ENCODE measurements at places on chromosomes 4 and X.

GRCh38 chr4:165667969-165668368 is 205.1 kb upstream of the TLL1 start:
- no peak for DNase-seq

- no peak for DNase-seq
These were observed 224.4 kb upstream of the SMIM31 start for GRCh38 chr4:164529486-164529885.

- no peak for DNase-seq
These were observed 23.1 kb upstream of the SLC9A7 start for GRCh38 chrX:46782034-46782433.

- no peak for DNase-seq
These were observed 40.6 kb upstream of the MXD4 start for GRCh38 chr4:2302387-2303119.

DNA sequence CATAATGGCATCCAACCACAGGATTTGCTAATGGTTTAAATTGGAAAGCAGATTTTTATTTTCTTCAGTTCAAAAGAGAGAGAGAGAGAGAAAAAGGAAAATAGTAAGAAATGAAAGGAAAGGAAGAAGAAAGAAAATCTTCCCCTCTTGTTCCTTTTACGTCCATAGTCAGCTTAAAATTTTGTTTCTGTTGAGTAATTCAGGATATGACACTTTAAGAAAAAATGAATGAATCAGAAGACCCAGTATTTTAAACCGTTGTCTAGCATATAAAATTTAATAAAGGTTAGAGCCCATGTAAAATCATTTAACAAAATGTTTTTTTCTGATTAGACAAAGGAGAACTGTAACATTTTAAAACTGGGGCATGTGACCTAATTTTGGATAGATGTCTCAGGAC is 391.8 kb upstream of the EPHA5 start:
- DNase-seq: no peak

DNA sequence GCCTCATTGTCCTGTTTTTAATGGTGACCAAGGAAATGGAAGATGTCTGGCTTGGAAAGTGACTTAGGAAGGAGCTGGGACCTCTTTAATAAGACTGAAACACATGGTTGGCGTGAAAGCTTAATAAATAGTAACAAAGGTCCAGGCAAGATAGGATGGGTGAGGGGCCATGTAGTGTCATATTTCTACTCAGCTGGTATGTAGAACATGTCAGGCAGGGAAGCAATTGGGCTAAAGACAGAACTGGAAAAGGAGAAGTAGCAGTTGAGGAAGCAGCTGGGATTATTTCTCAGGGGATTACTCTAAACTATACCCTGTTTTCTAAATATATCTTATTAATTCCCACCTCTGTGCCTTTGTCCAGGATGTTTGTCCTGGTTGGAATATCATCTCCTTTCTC is 18.6 kb downstream of the ITGB1BP2 start:
- DNase-seq: no peak

DNA sequence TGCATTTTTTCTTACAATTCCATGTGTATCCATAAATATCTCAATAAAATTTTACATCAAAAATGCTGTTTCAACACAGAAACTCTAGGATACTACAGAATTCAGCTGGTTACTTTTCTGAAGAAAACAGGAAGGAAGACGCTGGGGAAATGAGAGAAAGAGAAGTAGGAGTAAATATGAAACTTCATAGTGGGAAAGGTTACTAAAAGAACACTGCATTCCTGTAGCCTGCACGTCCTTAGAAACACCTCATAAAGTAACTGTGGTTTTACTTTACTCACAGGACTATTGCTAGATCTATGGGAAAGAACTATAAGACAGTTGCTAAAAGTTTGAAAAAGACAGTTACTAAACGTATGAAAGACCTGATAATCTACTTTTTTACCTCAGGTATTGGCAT is 23.1 kb downstream of the ATP11C start:
- DNase-seq: no peak

DNA sequence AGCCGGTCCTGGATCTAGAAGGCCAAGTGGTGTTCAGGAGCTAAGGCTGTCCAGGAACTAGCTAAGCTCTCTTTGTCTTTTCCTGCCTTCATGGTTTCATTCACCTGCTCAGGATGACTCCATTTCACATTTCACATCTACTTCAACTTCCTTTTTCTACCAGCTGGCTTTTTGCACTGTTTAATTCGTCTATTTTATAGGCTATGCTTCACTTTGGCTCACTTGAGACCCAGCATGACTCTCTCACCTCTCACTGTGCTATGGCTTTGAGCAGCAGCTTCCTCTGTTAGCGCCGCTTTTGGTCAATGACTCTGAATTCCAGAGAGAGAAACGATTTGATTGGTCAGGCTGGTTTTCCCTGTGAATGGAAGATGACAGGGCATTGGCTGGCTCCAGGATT is 213.5 kb upstream of the CLNK start:
- DNase-seq: no peak

All from AG09309 (cell line).